ENCODE measurements at places on chromosomes 5 and 9.

GRCh38 chr9:114465906-114466900 lies 39.1 kb downstream of the WHRN start:
- DNase-seq = no peak

DNA sequence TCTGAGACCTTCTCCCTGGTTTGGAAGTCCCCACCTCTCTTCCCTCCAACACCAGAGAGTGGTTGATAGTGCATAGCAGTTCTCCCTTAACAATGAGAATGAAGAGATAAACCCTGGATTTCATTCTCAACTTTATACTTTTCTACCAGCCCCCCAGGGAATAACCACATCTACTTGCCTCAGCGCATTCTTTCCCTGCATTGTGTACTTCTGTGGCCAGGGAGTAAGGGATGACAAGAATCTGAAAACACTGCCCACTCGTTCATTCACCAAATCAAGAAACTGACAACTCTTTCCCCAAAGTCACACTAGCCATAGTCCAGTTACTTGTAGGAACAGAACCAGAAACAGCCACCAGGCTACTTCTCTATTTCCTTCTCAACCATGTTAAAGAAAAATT lies 46.0 kb upstream of the SPIN1 start:
- DNase-seq = no peak

GRCh38 chr5:165836046-165836445 lies 2330.6 kb downstream of the MAT2B start:
- DNase-seq = no peak

DNA sequence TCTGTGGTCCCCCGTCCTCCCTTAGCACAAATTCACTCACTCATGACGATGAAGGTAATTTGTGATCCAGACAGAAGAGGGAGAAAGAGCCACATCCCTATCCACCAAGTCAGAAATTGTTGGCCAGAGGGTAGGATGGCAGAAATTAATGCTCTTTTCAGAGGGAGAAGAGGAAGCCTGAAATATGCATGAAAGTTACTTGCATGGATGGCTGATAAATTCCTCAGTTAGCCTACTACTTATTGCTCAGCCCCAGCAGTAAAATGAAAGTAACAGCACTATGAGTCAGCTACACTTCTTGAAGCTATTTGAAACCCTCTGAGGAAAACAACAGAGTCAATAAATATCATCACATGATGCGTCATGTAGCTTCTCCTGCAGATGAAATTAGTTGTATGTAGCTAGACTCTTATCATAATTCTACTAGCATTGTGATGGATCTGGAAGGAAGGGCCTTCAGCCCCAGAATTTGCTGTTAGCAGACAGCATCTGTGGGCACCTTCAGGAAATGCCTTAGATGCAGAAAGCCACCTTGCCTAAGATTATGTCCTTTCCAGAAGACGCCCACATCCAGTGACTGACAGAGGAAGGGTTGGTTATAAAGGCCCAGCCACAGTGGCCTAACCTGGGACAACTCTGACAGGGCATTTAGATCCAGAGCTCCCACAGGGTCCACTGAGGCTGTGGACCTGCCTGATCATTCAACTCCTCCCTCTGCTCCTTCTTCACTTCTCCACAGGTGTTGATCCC lies 81.2 kb upstream of the CCDC112 start:
- no peak for DNase-seq

DNA sequence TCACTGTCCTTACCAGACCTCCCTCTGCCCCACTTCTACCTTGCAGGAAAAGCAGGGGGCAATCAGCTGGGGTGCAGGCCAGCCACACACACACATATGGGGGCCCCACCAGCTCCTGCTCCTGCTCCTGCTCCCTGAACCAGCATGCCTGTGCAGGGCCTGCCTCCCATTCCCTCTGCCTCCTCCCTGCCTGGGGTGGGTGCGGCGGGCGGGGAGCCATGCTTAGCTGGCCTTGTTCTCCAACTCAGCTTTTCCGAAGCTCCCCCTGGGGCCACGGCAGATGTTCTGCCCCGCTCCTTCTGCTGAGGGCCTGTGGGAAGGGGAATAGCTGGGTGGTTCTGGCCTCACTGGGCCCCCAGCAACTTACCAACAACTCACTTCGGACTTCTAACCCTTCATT lies 89.8 kb downstream of the ZNF354C start:
- no peak for DNase-seq

- peak; percentile 74 for DNase-seq
Observed at GRCh38 chr9:131393622-131394463, at the start of gene PRRC2B. Gene PRRC2B, plus strand, starts transcription at chr9:131394086. Its CDS starts 36,059 bp downstream, at chr9:131430145.

DNA sequence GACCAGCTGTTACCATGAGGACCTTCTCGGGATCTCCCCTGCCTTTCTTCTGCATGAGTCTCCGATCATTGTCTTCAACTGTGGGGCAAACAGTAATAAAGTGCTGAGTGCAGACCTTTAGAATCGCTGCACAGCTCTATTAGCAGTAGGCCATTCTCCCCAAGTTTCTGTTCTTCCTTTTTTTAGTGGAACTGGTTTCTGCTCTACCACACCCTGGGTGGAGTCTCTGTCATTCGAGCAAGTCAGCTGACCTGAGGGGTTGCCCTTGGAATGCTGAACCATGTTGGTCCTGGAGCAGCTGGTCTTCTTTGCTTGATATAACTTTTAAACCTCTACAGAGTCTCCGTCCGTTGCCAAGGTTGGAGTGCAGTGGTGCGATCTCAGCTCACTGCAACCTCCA lies 33.4 kb upstream of the GNPDA1 start:
- no peak for DNase-seq

DNA sequence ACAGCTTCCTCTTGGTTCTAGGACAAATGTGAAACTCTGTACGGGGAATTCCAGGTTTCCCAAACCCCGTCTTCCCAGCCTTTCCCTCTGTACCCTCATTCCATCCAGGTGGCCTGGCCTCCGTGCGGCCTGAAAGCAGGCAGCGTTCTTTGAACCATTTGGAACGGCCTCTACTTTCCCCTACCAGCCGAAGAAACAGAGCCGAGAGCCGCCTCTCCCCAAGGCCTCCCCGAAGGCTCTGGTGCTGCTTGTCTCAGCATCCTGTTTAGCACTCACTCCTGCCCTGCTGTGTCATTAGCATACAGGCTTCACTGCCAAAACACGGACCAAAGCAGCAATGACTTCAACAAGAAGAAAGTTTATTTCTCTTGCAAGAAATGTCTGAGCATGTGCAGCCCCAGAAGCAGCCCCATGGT lies 137.7 kb downstream of the HSD17B3 start:
- no peak for DNase-seq

- no peak for DNase-seq
Observed at GRCh38 chr9:131423171-131423581, 29.3 kb downstream of the PRRC2B start.

- no peak for DNase-seq
Observed at GRCh38 chr9:115494393-115494792, 376.4 kb upstream of the TNC start.

DNA sequence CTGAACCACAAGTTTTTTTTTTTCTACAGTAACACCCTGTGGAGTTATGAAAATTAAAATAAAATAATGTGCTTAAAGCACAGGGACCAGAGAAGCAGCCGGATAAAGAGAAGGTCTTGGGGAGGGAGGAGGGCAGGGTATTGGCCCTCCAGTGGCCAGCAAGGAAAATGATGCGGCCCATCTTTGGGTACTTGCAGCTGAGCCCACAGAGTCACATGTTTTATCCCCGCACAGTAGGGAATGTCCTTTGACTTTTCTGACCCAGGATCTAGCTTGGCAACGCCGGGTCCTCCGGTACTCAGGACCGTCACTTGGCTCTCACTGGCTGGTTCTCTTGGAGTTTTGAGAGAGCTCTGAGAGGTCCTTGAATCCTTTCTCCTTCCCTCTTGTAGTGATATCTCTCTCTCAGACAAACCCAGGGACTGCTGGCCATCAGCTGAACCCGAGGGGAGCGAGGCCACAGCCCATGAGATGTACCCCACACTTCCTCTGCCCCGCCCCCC lies 35.3 kb upstream of the HSPA9 start:
- no peak for DNase-seq

DNA sequence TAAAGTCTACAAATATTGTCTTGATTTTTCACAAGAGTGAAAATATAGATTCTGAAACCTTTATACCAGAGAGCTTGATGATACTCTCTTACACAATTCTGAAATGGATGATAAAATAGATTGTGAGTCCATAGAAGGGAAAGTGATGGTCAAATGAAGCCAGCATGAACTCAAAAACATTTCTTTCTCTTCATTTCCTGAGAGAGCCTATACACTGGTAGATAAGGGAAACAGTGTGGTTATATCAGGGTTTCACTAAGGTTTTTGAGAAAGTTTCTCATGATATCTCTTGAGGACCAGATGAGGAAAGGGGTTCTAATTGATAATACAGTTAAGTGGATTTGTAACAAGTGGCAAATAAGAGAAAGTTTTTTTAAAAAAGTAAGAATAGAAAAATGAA lies 254.1 kb downstream of the PJA2 start:
- DNase-seq = no peak

GRCh38 chr9:257957-258356 lies 43.3 kb downstream of the DOCK8 start:
- no peak for DNase-seq

- no peak for DNase-seq
Observed at GRCh38 chr9:28471261-28471660, 898.0 kb upstream of the C9orf72 start.

GRCh38 chr9:74949859-74950855 lies 2.6 kb downstream of the C9orf40 start:
- DNase-seq = no peak

DNA sequence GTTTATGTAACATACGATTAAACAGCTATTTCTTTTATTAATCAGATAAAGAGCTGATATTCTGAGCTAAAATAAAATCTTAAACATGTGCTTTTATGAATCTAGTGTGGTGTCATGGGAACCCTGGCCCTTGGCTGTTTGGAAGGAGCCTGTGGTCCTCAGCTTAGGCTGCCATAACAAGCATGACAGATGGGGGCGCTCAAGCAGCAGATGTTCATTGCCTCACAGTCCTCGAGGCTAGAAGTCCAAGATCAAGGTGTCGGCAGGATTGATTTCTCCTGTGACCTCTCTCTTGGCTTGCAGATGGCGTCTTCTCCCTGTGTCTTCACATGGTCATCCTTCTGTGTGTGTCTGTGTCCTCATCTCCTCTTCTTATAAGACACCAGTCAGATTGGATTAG lies 448.2 kb downstream of the GADD45G start:
- DNase-seq = no peak

GRCh38 chr5:77945874-77946273 lies 169.7 kb upstream of the TBCA start:
- DNase-seq = no peak

GRCh38 chr9:78295731-78296130 lies 1.2 kb upstream of the PSAT1 start:
- DNase-seq = no peak

DNA sequence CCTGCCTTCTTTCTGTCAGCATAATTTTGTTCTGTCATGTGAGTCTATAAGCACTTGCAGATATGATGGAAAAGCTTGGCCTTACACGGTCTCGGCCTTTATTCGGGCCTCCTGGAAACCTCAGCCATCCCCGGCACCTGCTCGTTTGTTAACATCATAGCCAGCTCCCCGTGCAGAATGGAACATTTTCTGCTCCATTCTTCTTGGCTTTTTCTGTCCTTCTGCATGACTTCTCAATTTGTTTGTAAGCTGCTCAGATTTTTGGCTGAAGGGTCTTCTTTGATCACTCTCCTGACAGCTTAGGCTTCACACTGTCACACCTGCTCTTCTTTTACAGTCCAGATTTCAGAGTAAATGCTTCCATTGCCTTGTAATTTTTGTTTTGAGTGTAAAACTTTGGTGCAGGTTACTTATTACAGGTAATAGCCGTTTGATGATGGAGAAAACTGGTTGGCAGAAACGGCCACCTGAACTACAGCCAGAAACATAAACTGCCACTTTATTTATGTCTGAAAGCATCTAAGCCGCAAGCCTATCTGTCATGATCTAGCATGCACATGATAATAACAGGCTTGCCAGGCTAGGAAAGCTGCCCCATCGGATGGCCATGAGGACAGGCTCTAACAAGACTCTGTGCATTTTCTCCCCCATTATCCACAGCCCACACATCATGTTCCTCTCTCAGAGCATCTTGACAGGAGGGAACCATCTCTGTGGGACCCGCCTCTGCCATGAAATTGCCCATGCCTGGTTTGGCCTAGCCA lies 197.0 kb downstream of the AOPEP start:
- no peak for DNase-seq

GRCh38 chr9:125391704-125392103 lies 130.1 kb downstream of the GAPVD1 start:
- DNase-seq = no peak

- DNase-seq = no peak
Observed at GRCh38 chr9:131976157-131977108, 103.2 kb downstream of the MED27 start.

DNA sequence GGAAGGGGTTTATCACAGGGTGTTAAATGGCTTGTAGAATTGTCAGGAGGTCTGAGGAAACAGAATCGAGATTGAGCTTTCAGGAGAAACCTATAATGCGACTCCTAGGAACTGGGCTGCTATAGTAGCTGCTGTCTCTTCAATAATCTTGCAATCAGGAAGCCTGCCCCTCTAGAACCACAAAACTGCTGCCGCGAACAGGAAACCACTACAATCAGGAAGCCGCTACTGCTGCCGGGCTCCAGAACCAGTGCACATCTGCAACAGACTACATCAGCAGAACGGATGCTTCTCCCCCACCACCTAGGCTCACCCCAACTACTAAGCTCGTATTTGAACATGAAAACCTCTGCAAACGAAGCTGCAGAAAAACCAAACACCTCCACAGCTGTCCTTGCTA lies 31.6 kb downstream of the TNFSF8 start:
- peak; percentile 60 for DNase-seq

- DNase-seq = no peak
Observed at GRCh38 chr9:19754921-19755320, 33.9 kb downstream of the SLC24A2 start.

DNA sequence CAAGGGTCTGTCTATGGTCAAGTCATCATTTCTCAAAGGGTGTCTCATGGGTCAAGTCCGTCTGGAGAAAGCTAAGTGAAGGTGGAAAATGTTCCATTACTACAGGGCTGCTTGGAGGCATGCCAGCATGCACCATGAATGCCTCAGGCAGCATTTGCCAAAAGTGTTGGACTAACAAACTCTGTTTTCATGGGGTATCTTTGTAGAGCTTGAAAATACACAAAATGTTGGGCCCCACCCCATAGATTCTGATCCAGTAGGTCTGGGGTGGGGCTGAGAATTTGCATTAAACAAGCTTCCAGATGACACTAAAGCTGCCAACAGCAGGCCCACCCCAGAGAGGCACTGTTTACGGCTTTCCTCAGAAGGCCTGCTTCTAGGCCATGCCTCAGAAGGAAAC lies 75.0 kb upstream of the FRRS1L start:
- DNase-seq = no peak

GRCh38 chr5:65050826-65051498 lies 282.2 kb downstream of the CWC27 start:
- DNase-seq = no peak

GRCh38 chr5:16690243-16690852 lies 73.6 kb upstream of the RETREG1 start:
- DNase-seq = no peak
